ENCODE measurements at places on chromosomes 5 and 9.
A peak's percentile ranks its signal among the peaks of the same experiment; 100 is the strongest.

DNA sequence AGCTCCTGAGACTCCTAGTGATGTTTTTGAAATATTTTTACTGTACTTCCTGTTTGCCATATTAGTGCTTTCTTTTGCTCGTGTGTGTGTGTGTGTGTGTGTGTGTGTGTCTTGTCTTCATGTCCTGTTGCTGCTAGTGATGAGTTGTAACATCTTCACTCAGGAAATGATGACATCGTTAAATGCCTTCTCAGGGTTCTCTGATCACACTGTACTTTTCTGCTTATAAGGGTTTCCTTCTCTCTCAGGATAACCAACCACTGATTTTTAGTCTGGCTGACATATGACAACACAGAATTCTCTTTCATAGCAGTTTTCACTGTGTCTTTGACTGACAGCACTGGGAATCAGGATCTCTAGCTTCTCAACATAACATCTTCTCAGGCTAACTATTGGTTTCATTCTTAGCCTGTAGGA is 16.1 kb downstream of the SV2C start:
- no peak for DNase-seq

DNA sequence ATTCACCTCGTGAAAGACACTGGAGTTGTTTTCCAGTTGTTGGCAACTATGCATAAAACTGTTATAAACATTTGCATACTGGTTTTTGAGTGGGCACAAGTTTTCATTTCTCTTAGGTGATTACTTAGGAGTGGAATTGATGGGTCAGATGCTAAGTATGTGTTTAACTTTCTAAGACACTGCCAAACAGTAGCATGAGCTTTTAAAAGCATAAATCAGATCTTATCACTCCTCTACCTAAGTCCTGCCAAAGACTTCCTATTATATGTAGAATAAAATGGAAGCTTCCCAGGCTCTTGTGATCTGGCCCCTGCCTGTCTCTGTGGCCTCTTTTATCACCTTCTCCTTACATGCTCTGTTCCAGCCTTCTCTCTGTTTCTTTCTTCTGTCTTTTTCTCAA is 72.6 kb downstream of the SH3RF2 start:
- DNase-seq: no peak

DNA sequence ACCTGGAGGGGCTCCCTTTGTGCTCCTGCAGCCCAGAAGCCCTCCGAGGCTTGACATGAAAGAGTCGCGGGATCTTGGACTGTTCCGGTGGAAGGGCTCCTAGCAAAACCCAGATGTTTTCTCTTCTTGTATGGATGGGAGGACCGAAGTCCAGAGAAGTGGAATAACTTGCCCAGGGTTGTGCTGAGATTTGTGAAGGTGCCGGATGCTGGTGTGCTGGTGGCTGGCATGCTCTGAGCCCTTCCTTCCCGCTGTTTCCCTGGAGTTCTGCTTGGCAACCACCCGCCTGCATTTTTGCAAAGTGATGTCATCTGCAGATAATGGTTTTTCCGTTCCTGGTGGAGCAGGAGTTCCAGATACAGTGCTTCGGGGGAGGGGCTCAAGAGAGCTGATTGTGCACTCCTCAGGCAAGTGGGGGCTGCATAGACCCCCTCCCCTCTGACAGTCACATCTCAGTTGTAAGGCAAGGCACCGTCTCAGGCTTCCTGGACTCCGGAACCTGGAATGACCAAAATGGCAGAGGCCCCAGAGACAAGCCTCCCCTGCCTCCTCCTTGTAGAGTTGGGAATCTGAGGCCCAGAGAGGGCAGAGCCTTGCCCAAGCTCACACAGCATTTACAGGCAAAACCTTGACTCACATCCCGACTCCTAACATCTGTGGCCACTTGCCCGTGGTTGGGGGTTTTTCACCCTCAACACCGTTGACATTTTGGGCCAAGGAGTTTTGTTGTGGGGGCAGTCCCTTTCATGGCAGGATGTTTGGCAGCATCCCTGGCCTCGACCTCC is 157.0 kb downstream of the RGS3 start:
- DNase-seq: no peak

- DNase-seq: no peak
Observed at GRCh38 chr5:123754908-123755307, 242.9 kb downstream of the CSNK1G3 start.

DNA sequence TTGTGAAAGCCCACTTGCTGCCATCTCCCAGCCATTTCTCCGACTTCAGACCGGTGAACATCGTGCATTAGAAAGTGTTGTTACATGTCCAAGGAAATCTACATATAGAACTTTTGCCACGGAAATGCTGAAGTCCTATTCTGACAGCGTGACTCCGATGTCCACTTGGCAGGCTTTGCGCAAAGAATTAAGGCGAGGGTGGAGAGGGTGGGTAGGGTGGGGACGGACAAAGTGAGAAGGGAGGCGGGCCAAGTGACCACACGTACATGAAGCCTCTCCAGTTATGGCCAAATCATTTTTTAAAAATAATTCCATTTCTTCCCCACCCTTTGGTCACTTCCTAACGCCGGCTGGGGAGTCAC is 460 bp upstream of the ACO1 start:
- no peak for DNase-seq

- DNase-seq: no peak
Observed at GRCh38 chr5:107808671-107809137, 138.0 kb upstream of the EFNA5 start.

DNA sequence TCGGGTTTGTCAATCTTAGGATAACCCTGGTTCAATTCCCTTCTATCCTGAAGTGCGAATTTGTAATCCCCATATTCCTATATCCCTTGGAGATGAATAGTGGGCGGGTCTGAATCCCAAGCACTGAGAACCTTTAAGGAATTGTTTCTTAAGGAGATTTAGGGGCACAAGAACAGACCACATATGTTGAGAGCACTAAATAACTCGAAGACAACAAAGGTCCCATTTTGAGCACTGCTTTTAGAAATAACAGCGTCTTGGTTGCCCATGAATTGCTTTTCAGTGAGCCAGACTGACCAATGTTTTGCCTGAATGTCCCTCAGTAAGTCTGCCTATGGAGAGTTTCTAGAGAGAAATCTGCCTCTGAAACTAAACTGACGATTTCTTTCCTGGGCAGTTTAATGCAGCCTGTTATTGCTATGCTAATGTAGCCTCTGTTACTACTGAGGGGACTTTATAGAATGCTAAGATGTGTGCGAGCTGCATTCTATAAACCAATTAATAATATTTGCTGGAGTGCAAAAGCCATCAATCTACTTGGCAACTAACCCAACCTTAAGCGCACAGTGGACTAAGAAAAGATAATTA is 445.0 kb upstream of the DMAC1 start:
- DNase-seq: no peak

GRCh38 chr5:52809884-52810283 is 22.2 kb downstream of the ITGA1 start:
- DNase-seq: no peak

- no peak for DNase-seq
Observed at GRCh38 chr9:34600908-34601307, 11.0 kb downstream of the RPP25L start.

- no peak for DNase-seq
Observed at GRCh38 chr9:133560311-133560710, 25.8 kb downstream of the ADAMTSL2 start.

GRCh38 chr5:98259595-98259994 is 513.9 kb upstream of the RGMB start:
- no peak for DNase-seq

DNA sequence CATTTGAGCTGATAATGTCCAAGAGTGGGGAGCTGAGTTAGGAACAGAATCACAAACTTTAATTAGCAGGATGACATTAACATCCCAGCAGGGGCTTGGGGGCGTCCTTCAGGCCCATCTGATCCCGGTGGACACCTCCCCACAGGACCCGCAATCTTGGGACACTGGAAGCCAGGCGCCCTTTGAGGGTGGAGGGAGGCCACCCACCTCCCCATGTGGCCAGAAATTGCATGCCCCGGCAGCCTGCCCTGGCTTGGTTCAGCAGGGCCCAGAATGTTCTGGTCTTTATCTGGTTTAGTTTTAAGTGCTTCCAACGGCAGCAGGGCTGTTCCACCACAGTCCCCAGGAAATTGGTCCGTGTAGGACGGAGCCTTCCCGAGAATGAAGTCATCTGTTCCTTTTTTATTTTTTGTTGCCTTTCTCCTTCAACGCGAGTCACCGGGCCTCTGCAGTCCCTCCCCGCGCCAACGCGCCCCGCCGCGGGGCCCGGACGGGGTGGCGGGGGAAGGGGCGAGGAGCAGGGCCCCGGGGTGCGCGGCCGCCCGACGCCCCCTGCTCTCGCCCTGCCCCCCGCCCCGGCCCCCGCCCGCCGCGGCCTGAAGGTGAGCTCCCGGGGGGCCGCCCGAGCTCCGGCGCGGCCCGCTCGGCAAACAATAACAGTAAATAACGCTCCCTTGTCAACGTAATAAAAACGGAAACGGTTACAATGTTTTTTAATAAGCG is 207.9 kb downstream of the C9orf50 start:
- DNase-seq: peak; percentile 26

- no peak for DNase-seq
Observed at GRCh38 chr9:16202221-16202620, 649.4 kb downstream of the CCDC171 start.

GRCh38 chr9:97076238-97076637 is 37.3 kb upstream of the CTSV start:
- no peak for DNase-seq

DNA sequence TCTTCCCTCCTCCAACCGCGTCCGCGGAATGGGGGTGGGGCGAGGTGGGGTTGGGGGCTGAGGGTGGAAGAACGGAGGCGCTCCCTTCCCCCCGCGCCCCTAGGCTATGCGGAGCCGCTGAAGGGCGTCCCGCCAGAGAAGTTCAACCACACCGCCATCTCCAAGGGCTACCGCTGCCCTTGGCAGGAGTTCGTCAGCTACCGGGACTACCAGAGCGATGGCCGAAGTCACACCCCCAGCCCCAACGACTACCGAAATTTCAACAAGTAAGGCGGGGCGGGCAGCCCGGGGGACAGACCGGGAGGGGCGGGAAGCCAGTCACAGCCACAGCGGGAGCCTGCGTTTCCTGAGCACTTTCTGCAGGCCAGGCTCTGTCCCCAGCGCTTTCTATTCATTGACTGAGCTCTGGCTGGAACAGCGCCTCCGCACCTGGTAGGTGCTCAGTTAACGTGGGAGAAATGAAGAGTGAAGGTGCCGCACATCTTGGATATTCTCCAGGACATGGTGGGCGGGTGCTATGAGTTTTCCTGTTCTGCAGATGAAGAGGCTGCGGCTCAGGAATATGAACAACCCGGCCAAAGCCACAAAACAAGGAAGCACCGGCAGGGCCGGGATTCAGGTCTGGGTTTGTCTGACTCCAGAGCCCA is 11.3 kb downstream of the MYOZ3 start:
- DNase-seq: no peak

DNA sequence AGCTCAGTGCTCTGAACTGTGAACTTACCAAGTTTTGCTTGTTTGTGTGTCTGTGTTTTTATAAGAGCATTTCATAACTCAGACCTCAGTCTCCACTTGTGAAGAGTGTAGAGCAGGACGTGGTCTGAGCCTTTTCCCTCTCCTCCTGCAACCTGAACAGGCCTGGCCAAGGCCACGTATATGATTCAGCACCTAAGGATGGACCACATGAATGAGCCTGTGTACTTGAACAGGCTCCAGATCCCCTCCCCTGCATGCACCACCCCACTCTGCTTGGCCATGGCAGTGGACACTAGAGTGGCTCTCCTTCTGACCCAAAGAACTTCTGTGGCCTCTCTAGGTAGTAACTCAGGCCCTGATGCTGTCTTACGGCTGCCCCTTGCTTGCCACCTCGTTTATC is 125.9 kb upstream of the FSTL4 start:
- no peak for DNase-seq

GRCh38 chr5:36279054-36279698 is 22.5 kb downstream of the RANBP3L start:
- DNase-seq: no peak

DNA sequence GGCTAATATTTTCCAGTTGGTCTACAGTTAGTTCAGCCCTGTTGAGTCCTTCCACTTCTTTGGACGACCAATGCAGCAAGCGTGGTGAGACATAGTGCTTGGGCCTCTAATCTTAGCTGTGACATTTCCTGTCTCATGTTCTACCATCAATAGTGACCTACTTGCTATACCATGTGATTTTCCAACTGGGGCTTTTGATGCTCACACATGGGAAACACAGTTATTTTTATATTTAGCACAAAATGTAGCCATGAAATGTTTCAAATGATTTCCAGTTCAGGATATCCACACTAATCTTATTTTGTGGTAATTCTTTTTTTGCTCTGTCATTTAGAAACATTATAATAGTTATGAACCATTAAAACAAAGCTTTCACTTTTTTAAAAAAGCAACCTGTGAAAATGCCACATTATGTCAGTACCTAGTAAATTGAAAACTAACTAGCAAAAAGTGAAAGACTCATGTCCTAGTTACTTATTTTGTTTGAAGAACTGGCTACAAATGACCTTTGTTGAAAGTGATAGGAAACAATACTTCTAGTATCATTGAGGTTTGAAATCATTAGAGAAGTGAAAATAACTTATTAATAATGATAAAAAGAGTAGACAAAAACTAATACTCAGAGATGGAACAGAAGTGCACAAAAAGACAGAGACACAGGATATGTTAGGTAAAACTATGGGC is 18.3 kb downstream of the MARCHF3 start:
- no peak for DNase-seq

DNA sequence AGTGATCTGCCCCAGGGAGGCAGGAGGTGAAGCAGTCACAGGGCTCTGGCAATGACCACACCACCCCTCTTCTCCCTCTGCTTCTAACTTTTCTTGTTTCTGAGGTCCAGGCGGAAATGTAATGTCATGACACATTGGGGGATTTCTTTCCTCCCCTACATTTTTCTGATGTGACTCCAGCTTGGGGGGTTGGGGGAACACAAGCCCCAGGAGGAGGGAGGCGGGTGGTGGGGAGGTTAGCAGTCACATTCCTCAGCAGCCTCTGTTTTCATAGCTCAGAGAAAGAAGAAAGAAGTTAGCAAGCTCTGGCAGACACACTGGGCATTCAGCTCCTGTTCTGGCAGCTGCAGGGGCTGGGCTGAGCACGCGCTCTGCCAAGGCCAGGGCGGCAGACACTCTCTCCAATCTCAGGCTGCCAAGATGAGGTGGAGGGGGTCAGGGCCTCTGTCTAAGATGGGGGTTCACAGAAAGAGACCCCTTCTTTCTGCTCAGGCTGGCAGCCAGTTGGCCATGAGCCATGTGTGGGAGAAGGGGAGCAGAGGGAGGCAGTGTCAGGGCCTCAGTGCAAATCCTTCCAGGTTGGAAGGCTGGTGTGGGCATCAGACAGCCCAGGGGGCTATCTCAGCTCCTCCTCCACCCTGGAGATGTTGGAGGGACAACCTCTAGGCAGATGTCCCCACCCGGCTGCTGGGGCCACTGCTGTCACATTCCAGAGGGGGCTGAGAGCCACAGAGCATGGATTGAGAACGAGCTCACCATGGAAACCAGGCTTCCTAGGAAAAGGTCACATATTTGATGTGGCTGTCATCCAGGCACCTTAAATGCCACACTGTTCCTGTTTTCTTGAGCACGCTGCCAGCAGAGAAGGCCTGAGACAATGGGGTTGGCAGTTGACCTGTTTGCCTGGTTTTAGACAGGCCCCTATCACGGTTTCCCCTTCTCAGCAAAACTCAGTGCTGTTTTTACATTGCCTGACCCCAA is 20.1 kb upstream of the PFDN1 start:
- no peak for DNase-seq

GRCh38 chr5:7856855-7857254 is 5.9 kb upstream of the CFAP90 start:
- DNase-seq: peak; percentile 17
